ENCODE measurements at places on chromosomes 4 and X. TPM values are rescaled to one million over a fixed set of nuclear protein-coding genes. Genes with fewer than 3 reads are reported as not detected.

DNA sequence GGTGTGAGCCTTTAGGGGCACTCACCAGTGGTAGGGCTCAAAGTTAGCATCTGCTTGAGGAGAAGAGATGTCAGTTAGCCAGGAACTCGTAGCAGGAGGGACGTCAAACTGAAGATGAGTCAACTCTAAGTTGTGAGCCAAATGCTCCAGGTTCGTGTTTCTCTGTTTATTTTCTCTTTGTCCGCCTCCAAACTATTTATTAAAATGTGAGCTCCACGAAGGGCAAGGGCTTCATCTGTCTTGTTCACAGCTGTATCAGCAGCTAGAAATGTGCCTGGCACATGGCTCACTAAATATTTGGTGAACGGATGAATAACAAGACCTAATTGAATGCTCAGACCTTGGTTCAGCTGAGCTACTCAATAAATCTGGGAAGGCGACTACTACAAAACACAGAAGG is 248.9 kb downstream of the BCOR start:
- DNase-seq = no peak

DNA sequence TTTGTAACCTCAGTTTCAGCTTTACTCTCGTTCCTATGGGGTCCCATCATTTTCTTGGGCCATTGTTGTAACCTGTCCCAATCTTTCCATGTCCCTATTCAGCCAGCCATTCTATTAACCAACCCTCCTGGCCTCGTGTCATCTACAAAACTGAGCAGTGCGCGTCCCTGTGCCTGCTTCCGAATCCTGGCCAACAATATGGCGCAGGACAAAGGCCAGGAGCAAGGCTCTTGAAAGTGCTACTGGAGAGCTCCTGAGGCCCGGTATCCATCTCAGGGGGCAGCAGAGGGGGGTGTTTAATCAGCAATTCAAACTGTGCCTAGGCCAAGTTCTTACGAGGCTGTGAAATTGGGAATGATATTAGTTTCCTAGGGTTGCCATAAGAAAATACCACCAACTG is 41.2 kb upstream of the APLN start:
- DNase-seq = no peak

DNA sequence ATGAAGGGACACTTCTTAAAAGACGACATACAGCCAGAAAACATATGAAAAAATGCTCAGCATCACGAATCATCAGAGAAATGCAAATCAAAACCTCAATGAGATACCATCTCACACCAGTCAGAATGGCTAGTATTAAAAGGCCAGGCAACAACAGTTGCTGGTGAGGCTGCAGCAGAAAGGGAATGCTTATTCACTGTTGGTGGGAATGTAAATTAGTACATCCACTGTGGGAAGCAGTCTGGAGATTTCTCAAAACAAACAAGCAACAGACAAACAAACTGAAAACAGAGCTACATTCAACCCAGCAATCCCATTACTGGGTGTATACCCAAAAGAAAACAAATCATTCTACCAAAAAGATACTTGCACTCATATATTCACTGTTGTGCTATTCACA is 197.9 kb downstream of the EVC2 start:
- no peak for DNase-seq

GRCh38 chrX:35499071-35499862 is 298.9 kb upstream of the MAGEB16 start:
- DNase-seq = no peak

DNA sequence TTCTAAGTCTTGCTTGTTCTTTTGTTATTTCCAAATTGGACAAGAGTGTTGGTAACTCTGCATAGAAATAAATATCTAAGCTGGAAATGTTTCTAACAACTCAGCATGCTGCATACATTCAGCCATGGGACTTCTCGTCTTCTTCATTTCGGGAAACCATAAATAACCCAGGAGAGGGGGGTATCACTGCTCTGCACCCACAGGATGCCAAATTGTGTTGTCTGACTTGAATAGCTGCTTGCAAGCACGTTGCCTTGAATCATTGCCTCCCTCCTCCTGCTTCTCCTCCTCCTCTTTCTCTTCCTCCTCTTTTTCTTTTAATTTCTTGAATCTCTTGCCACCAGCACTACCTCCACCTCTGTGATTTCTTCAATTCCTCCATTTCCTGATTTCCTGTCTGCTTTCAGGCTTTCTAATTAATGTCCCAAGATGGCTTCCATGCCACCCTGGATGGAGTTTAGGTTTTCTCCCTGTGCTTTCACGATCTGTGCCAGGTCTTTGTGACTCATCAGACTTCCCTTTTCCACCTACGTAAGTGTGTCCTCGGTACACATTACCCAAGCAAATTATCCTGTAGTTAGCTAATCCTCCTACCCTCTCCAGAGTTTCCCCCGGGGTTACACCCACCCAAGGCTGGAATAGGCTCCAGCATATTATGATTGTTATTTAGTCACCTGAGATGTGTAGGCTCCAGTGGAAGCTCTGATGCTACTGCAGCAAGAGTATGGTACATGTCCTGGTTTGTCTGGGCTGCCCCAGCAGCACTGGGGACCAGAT is 122.6 kb upstream of the VCX3B start:
- DNase-seq = no peak

DNA sequence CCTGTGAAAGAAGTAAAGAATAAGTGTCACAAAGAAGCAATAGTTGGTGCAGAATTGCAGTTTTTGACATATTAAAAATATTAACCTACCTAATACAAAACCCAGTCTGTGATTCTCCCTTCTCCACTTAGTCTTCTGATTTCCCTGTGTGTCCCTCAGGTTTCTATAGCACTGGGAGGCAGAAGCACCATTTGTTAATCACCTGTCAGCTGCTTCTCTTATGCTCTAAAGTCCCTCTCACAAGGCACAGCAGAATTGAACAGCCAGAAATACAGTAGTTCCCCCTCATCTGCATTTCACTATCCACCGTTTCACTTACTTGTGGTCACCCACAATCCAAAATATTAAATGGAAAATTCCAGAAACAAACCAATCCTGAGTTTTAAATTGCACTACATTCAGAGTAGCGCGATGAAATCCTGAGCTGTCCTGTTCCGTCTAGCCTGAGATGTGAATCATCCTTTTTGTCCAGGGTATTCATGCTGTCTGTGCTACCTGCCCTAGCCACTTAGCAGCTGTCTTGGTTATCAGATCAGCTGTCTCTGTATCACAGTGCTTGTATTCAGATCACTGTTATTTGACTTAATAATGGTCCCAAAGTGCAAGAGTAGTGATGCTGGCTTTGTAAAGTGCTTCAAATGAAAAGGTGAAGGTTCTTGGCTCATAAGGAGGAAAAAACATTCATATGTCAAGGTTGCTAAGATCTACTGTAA is 984.1 kb upstream of the GRID2 start:
- no peak for DNase-seq

Gene CXXC4
- 0.45 TPM for polyA plus RNA-seq

Gene ERCC6L
- polyA plus RNA-seq = 0.30 TPM

Gene CFAP99
- polyA plus RNA-seq = 2.1 TPM
